NCI-H446 (cell line): ENCODE measurements at places on chromosomes 11 and 22.

- DNase-seq: no peak
These were observed 21.2 kb upstream of the RPS13 start for GRCh38 chr11:17098658-17099057.

GRCh38 chr22:29165321-29166060 lies 40.2 kb upstream of the EMID1 start:
- DNase-seq: no peak

GRCh38 chr11:36890121-36890679 lies 292.2 kb upstream of the RAG2 start:
- no peak for DNase-seq

GRCh38 chr11:15602785-15603567 lies 488.3 kb downstream of the INSC start:
- DNase-seq: no peak

- peak; percentile 27 for DNase-seq
These were observed 41.6 kb downstream of the BUD13 start for GRCh38 chr11:116731097-116731761.

- DNase-seq: no peak
These were observed 9.4 kb downstream of the SPATA19 start for GRCh38 chr11:133835593-133836548.

- no peak for DNase-seq
These were observed 346.8 kb downstream of the ETS1 start for GRCh38 chr11:128240546-128240945.

GRCh38 chr22:20436768-20437612 lies 635 bp downstream of the SCARF2 start:
- DNase-seq: no peak

DNA sequence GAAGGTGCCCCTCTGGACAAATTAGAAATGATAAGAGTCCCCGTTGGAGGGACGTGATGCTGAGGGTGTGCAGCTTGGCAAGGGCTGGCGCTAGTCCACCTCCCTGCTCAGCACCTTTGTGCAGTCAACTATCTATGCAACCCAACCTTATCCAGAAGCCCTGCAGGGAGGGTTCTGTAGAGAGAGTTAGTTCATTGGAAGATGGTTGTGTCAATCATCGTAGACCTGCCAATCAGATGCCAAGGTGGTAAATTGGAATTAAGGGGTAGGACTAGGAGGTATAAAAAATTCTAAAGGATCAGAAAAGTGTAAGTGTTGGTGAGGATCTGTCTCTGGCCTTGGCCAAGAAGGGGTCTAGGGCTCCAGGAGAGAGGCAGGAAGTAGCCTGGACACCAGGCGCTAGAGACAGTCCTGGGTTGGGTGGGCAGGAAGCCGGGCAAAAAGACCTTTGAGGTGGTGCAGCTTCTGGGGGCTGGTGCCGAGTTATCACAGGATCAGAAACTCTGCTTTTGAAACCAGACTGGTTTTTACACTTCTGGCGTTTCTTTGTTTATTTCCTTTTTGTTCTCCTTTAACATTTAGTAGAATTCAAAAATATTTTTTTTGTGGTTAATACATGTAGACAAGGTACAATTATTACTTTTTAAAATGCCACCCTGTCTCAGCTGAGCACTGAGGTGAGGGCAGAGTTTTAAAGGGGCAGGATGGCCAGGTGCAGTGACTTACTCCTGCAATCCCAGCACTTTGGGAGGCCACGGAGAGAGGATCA lies 1.6 kb downstream of the C1QTNF6 start:
- DNase-seq: no peak

DNA sequence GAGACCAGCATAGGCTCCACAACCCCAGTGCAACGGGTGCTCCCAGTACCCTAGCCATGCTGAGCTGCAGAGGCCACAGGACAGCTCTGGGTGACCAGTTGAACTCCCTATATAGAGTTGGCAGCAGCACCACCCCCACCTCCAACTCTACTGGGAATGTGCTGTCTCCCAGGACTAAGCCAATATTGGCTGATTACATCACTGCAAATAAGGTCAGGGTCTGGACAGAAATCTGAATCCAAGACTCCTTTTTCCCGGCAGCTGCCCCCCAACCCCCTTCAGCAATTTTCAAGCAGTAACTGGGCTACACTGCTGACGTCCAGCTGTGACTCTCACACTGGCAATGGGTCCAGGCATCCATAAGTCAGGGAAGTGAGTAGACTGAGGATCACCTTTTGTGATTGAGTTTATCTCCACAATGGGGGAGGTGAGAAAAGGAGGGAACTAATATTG lies at the start of gene HPX:
HPX (minus strand) TSS at position 82 of the 453 bp plus-strand sequence; CDS start at position 58, 24 bp downstream.
- no peak for DNase-seq
